Parietal lobe (tissue), 2 donors: ENCODE measurements at places on chromosomes 16 and 17. TPM values are rescaled to one million over a fixed set of nuclear protein-coding genes. Genes with fewer than 3 reads are reported as not detected.

ASGR2 gene
- total RNA-seq = not detected

FBXO39 gene
- total RNA-seq = not detected

KIF18B gene
- 2.2 TPM for total RNA-seq

SPN gene
- total RNA-seq = under 0.01 TPM

SCIMP gene
- not detected for total RNA-seq
